Karpas-422 (cell line): ENCODE measurements at places on chromosomes 16 and 17. TPM values are rescaled to one million over a fixed set of nuclear protein-coding genes. Genes with fewer than 3 reads are reported as not detected.

GRCh38 chr16:73054125-73054484, 6.2 kb upstream of the ZFHX3 start:
- DNase-seq = no peak

- peak; percentile 93 for DNase-seq
Measured at GRCh38 chr17:40362696-40363110, 1.8 kb downstream of the GJD3 start.

GRCh38 chr17:42681976-42682721, at the start of gene CNTNAP1:
CNTNAP1 (plus strand) TSS chr17:42682531; CDS start chr17:42682830, 299 bp downstream.
- no peak for DNase-seq

DNA sequence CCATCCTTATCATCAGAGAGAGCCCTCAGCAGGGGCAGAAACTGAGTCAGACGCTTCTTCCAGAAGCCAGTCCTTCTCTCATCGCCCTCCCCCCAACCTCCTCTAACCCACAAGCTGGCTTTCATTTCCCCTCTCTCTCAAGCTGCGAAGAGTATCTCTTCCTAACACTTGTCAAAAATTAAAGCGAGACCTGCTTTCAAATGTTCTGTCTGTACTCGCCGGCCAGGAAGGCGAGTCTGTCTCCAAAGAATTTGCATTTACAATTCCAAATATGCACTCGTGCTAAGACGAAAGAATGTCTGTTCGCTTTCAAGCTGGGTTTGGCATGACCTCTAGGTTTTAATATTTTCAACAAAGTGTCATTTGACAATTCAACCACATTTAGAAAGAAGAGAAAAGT, 140.4 kb downstream of the RGS9 start:
- no peak for DNase-seq

DNA sequence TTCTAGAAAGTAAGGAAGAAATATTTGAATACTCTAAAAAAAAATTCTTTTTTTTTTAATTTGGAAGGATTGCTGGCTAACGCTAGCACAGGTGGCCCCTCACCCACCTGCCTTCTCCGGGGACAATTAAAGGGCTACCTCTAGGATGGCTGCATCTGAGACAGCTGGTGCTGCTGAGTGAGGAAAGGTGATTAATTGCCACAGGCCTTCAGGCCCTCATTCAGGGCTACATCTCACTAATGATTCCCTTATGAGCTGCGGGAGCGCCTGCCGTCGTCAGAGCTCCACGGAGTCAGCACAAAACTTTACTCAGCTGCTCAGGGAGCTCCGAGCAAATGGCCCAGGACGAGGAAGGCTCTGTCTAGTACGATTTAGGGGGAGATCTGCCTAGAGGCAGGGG, 27.0 kb upstream of the AKTIP start:
- no peak for DNase-seq

GRCh38 chr17:46745376-46745775, 73.1 kb downstream of the WNT3 start:
- DNase-seq = no peak

DNA sequence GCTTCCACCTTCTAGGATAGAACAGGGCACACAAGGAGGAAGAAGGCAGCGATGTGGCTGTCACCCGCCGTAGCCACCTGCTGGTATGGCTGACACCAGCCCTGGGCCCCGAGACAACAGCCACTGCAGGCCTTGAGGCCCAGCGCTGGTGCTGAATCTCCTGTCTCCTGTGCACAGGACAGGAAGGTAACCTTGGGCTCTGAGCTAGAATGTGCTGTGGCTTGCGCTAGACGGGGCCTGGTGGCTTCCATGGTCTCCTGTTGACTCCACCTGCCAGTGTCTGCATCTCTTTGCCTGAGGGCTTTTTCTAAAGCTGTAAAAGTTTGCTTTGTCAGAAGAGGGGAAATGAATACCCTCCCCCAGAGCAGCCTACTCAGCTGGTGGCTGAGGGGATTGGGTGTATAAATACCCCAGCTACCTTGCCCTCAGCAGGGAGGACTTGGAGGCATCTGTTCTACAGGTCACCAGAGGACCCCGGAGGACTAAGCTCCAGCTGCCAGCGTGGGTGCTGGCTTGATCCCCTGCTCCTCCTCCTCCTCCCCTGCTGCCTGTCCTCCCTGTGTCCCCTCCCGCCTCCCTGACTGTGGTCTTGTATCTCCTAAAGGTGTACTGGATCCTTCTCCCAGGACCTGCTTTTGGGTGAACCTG, 76.1 kb upstream of the SDK2 start:
- no peak for DNase-seq

- DNase-seq = no peak
Measured at GRCh38 chr17:57889252-57889651, 39.4 kb upstream of the MRPS23 start.

GRCh38 chr17:1578029-1578428, 15.4 kb upstream of the PITPNA start:
- no peak for DNase-seq

DNA sequence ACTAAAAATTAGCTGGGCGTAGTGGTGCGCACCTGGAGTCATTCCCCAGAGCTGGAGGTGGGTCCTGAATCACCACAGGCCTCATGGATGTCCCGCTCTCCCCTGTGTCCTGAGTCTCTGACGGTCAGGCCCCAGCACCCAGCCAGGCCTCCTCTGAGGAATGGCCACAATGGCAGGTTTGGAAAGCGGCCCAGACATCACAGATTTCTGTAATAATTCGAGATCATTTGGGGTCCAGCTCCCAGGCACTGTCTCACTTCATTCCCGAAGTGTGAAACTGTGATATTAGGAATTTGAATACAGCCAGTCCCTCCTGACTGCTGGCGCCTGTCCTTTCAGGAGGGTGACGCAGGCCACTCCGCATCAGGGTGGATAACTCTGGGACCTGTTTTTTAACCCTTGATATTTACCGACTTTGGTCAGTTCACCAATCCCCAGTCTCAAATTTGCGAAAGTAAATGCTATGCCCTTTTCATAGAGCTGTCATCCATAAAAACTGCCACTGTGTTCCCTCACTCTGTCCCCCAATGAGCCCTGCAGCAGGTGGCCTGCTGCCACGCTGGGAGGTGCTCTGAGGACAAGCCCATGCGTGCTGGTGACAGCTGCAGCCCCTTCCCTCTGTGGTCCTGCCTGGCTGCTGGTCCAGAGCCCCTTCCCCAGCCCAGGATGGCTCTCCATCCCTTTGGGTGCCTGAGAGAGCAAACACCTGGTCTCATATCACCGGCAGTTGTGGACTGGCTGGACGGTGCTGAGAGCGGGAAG, 28.3 kb upstream of the RPTOR start:
- DNase-seq = no peak

DNA sequence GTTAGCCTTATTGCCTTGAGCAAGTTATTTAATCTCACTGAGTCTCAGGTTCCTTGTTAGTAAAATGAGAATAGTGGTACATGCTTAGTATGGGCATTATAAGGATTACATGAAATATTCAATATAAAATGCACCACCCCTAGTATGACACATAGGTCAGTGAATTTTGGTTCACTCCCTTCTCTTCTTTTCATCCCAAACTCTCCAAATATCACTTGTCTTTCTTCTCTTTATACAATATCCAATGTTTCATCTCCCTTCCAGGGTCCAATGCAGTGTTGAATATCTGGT, 28.4 kb upstream of the CCL2 start:
- no peak for DNase-seq

- no peak for DNase-seq
Measured at GRCh38 chr16:980595-980854, 1.0 kb upstream of the SOX8 start.

GRCh38 chr16:85253084-85253941, 141.0 kb upstream of the CIBAR2 start:
- DNase-seq = peak; percentile 83

DNA sequence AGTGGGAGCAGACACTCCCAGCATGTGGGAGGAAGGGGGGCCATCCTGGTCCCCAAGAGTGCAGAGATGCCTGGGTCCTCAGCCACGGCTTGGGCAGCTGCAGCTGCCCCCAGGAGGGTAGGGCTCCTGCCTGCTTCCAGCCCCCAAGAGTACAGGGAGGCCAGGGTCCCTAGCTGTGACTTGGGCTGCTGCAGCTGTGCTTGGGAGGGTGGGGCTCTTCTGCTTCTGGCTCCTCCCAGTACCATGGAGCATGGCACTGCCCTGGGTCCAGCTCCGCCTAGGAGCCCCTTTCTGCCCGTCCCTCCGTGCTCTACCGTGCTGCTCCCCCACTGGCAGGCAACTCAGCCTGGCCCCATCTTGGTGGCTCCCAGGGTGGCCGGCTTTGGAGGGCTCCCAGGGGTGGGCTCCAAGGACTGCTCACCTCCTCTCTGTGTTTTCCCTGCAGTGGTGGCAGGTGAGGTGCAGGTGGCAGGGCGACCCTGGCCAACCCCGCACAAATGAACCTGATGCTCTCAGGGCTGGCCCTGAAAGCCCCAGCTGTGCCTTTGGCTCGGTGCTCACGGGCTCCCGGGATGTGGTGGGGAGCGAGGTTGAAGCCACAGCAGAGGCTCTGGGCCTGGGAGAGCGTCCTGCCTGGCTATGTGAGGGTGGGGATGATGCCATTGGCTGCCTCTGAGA, 18.5 kb upstream of the USP22 start:
- no peak for DNase-seq

DNA sequence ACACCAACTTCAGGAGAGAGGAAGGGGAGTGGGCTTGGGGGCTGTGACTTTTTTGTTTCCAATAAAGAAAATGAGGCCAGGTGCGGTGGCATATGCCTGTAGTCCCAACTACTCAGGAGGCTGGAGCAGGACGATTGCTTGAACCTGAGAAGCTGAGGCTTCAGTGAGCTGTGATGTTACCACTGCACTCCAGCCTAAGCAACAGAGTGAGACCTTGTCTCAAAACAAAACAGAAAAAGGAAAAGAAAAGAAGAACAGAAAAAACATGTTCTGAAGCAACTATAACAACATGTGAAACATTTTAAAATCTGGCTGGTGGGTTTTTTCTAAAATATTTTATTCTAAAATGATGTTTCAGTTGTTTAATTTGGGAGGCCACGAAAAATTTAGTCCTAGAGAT, 554.0 kb upstream of the ZFHX3 start:
- DNase-seq = no peak

- no peak for DNase-seq
Measured at GRCh38 chr16:64705443-64705842, 416.4 kb downstream of the CDH11 start.

GRCh38 chr16:7211781-7212180, 120.9 kb upstream of the RBFOX1 start:
- no peak for DNase-seq

- no peak for DNase-seq
Measured at GRCh38 chr17:27506348-27507218, 50.3 kb downstream of the KSR1 start.

DNA sequence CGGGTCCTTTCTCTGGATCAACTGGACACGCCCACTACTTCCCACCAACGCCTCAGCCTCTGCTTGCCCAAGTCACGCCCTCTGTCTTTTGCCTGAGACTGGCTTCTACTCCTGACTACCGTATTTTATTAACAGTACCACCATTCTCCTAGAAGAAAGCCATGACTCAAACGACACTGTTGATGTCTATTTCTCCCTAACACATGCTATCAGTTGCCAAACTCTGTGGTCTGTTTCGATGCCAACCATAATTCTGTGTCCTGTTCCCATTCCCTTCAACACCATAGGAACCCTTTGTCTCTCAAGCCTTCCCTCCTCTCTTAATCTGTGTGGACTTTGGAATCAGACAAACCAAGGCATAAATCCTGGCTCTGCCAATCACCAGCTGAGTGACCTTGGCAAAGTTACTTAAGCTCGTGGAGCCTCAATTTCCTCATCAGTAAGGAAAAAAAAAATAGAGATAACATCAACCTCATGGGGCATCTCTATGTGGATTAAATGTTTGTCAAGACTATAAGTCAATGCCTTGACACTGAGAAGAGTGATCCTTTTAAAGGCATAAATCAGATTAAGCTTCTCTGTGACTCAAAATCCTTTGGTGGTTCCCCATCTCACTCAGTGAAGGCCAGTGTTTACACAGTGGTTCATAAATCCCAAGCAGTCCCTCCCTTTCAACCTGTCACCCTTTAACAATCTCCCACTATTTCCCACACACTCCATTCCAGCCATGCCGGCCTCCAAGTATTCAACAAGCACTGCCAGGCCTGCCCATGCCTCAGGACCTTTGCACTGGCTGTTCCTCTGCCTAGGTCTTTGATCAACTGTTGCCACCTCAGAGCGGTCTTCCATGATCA, 45.6 kb downstream of the ERN1 start:
- DNase-seq = no peak

DNA sequence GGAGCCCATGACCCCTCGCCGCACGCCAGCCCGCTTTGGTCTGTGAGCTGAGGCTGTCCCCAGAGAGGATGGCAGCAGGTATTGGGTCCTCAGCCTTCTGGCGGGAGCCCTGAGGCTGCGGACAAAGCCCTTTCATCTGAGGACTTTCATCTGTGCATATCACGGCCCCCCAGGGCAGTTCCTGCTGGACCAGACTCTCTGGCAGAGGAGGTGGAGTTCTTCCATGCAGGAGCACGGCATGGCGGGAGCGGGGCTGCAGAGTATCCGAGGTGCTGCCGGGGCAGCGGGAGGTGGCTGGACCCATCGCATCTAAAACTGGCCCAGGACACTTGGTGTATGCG, 18.8 kb downstream of the DHX38 start:
- DNase-seq = no peak

Gene KRT15
- not detected in 2 replicates for total RNA-seq

Gene EVPLL
- total RNA-seq = not detected in 2 replicates

Gene FBXW10B
- total RNA-seq = 0.26 TPM in 1 of 2 replicates, not detected in the other

Gene KRTAP3-1
- total RNA-seq = not detected in 2 replicates

Gene TRPV2
- 14.2 and 30.1 TPM in 2 replicates for total RNA-seq

Gene SLC38A8
- total RNA-seq = not detected in 2 replicates

Gene RNF222
- not detected in 2 replicates for total RNA-seq

Gene FSCN2
- 0.63 and 1.2 TPM in 2 replicates for total RNA-seq

Gene ALKBH5
- 124 and 145 TPM in 2 replicates for total RNA-seq

Gene PRAC2
- not detected in 2 replicates for total RNA-seq
